ENCODE measurements at places on chromosomes 7 and 10.

GRCh38 chr7:26329520-26330255, 38.0 kb downstream of the SNX10 start:
- no peak for DNase-seq

- DNase-seq = peak; percentile 45
Observed at GRCh38 chr7:157587805-157588560, 251.2 kb downstream of the DNAJB6 start.

- no peak for DNase-seq
Observed at GRCh38 chr7:47785923-47786556, 162.2 kb downstream of the PKD1L1 start.

DNA sequence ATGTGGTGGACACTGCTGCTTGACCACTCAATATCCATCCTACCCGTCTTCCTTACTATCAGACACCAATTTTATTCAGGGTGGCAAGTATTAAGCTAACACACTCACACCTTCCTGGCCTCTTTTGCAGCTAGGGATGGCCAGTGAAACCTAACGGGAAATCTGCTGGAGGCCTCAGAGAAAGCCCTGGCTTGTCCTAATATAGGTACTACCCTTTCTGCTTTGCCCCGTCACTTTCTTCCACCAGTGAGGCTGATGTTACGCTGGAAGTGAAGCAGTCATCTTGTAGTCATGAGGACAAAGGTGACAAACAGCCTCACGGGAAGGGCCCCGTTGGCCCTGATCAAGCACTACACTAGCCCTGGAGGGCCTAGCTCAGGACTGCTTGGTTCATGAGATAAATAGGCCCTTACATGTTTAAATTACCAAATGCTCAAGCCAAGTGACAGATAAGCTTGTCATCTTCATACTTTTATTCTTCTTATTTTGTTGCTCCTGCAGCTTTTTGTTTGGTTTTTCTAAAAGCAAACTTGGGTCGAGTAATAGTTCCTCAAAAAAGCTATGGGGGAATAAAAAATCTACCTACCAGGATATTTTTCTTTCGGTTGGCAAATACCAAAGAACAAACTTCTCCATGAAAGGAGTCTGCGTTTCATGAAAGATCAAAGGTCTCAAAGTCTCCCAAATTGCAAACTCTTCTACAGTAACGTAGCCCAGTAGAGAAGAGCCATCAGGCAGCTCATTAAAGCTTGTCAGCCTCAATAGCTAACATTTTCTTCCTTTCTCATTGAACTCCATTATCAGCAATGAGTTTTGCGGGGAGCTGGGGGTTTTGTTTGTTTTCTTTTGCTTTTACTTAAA, 17.5 kb downstream of the CREB3L2 start:
- DNase-seq = no peak

DNA sequence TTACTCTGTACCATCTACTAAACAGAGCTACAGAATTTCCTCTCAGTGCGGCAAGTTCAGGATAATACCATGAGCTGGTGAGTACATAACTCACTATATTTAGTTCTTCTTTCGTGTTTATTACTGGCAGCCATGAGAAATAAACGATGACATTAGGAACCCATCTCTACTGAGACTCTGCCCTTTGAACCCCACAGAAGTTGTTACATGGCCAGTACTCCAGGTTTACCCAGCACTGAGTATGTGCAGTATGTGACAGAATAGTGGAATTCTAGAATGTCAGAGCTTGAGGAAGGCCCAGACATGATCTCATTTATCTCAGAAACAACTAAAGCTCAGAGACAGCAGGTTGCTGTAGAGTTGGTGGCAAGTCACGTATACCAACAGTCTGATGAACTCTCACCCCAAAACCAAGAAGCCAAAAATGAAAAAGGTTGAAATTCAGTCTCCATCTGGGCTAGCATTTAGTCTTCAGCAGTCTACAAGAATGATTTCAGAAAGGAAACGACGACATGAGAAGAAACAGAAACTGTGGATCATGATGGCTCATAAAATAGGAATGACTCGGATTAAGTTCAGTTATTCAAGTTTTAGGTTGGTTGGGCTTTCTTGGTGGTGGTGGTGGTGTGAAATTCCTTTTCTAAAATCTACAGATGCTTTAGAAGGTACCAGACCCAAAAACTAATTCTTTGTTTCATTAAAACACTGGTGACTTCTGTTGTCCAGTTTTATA, 78.5 kb downstream of the SORBS1 start:
- DNase-seq = no peak

GRCh38 chr7:40175725-40176510, 41.1 kb downstream of the SUGCT start:
- no peak for DNase-seq

DNA sequence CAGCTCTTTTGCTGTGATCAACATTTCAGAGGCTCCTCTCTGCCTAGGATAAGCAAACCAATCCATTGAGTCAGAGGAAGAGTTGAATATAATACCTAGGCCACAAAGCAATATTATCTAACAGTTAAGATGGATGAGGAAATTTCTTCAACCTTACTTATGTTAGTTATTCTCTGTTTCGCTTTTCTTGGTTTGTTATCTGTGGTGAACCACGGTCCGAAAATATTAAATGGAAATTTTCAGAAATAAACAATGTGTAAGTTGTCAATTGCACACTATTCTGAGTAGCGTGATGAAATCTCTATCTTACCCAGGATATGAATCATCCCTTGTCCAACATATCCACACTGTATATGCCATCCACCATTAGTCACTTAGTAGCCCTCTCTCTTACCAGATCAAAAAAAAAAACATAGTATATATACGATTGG, 1.5 kb upstream of the HTR7 start:
- no peak for DNase-seq

- DNase-seq = no peak
Observed at GRCh38 chr7:24738577-24738976, 18.7 kb downstream of the GSDME start.

GRCh38 chr7:80428161-80429054, 83.5 kb downstream of the GNAT3 start:
- DNase-seq = no peak

DNA sequence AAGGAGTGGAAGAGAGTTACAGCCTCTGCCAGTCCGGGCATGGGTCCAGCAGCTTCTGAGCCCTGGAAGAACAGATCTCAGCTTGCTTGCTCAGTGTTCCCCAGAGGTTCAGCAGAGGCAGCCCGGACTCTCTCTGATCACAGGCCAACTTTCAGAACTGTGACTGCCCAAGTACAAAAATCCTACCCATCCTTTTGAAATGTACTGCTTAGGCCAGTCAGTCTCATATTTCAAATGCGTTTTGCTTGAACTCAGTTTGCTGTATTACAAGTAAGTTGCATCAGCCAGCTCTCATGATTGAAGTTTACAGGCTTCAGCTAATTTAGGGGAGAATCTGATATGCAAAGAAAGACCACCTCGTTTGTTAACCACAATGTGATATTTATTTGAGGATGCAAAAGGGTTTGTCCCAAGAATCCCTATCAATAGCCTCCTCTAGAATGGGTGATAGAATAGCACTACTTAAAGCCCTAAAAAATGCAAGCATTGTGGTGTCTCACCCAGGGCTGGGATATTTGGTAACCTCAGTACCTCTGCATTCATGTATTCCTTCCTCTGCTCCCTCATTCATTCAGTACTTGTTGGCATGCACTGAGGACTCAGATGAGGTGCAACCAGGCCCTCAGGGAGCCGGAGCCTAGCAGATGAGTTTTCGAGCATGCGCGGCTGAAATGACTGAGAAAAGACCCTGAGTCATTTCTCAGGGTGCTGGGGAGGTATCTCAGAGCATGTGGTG, 7.0 kb downstream of the AIMP2 start:
- DNase-seq = peak; percentile 37

DNA sequence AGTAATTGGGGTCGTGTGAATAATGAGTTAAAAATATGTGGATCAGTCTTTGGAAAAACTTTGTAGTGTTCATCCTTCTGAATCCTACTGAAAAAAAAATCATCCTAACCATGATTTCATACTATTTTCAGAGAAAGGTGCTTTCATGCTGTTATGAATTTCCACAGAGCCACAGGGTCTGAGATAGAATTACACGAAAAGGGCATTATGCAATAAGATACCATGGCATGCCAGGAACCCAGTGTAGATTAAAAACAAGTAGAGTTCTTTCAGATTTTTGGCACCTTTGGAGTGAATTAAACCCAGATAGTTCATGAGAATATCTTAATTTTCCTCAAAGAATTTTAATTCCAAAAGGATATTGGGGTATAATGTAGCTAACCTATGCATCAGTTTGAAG, 47.5 kb upstream of the AGMO start:
- DNase-seq = no peak

DNA sequence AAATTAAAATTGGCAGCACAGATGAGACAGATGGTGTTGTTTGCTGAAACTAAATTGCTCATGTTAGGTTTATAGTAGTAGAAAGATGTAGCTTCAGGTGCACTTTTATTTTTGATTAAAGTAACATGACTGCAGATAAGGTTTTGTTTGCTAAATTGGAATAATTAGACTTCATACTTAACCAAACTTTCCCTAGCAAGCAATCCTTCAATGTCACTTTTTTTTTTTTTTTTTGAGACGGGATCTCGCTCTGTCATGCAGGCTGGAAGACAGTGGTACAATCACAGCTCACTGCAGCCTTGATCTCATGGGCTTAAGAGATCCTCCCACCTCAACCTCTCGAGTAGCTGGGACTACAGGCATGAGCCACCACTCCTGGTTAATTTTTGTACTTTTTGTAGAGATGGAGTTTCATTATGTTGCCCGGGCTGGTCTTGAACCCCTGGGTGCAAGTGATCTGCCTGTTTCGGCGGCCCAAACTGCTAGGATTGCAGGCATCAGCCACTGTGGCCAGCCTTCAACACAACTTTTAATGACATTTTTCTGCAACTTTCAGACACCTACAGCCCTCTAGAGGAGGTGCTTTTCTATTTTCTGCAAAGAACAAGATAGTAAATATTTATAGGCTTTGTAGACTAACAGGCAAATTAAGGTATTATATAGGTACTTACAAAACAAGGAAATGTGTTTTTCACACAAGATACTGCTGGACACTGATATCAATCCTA, 84.8 kb upstream of the CCNY start:
- no peak for DNase-seq

- no peak for DNase-seq
Observed at GRCh38 chr7:50293509-50294179, 10.9 kb upstream of the IKZF1 start.

- no peak for DNase-seq
Observed at GRCh38 chr10:90269699-90270098, 568.3 kb downstream of the KIF20B start.

GRCh38 chr7:21767300-21767900, 178.3 kb downstream of the CDCA7L start:
- DNase-seq = no peak

- no peak for DNase-seq
Observed at GRCh38 chr7:65453341-65454030, 79.8 kb downstream of the ZNF92 start.

GRCh38 chr7:132656846-132657776, 80.8 kb upstream of the PLXNA4 start:
- no peak for DNase-seq

GRCh38 chr10:97629289-97629688, 4.0 kb downstream of the MORN4 start:
- no peak for DNase-seq

DNA sequence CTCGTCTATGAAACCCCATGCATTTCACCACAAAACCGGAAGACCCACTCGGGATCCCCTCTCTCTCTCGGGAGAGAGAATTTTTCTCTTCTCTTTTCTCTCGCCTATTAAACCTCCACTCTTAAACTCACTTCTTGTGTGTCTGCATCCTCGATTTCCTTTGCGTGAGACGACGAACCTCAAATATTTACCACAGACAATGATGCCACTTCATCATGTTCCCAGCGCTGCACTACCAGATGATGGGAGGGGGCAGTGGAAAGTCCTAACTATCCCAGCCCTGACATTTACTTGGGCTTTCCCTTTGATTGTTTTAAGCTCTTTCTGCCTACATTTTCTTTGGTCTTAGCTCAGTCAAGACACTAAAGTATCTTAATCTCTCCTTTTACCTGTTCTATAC, 906.7 kb downstream of the GRID1 start:
- no peak for DNase-seq

DNA sequence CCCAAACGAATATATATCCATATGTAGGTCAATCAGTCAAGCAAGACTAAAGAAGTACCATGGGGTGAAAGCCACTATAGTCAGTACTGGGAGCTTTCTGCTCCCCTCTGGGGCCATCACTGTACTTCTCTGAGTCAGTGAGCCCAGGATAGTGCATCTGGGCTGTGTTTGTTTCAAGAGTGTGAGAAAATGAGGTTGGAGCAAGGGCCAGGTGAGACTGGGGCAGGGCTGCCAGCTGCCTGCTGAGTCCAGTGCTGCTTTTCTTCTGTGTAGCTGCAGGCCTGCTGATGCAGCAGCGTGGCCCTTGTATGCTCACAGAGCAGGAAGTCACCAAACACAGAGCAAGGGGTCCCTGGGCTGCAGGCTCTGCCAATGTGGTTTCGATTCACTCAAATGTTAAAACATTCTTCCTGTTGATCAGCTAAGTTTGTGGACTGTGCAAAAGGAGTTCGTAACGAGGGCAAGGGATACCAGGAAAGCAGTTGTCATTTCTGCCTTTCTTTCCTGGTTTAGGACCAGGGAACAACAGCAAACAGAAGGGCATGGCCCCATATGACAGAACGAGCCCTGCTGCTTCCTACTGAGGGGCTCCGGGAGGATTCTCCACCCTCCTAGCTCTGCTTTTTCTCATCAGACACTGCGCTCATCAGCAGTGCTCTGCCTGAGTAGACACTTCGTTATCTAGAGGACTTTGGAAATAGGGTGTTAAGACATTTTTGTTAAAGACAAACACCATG, 65.4 kb upstream of the TNS3 start:
- DNase-seq = peak; percentile 56

GRCh38 chr7:4203626-4204512, 478.2 kb upstream of the FOXK1 start:
- no peak for DNase-seq

DNA sequence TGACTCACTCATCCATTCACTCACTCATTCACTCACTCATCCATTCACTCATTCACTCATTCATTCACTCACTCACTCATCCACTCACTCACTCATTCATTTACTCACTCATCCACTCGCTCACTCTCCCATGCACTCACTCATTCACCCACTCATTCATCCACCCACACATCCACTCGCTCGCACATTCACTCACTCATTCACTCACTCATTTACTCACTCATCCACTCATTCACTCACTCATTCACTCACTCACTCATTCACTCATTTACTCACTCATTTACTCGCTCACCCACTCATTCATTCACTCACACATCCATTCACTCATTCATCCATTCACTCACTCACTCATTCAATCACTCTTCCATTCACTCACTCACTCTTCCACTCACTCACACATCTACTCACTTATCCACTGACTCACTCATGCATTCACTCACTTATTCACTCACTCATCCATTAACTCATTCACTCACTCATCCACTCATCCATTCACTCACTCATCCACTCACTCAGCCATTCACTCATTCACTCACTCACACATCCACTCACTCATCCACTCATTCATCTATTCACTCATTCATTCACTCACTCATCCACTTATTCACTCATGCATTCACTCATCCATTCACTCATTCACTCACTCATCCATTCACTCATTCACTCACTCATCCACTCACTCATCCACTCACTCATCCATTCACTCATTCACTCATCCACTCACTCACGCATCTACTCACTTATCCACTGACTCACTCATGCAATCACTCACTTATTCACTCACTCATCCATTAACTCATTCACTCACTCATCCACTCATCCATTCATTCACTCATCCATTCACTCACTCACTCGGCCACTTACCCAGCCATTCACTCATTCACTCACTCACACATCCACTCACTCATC, 74.0 kb downstream of the CARD11 start:
- DNase-seq = no peak
